ENCODE measurements at places on chromosomes 5 and 9.

GRCh38 chr5:66247176-66247960 lies 103.3 kb downstream of the SREK1 start:
- DNase-seq, result peak; percentile 27

DNA sequence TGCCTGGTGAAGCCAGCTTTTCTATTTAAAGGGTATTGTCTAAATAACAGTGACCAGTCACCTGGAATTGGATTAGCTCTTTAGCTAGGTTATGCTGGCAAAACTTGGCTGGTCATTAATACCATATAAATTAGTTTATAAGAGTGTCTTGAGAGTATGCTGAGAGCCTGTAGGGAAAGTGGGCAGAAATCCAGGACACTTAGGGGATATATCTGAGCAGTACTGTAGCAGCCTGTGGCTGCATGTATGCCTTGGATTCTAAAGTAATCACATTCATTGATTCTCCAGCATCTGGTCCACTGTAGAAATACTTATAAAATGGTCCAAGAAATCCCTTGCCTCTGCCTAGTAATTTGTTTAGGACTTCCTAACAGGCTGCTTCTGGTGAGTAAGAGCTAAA lies 288.9 kb upstream of the DMAC1 start:
- no peak for DNase-seq

DNA sequence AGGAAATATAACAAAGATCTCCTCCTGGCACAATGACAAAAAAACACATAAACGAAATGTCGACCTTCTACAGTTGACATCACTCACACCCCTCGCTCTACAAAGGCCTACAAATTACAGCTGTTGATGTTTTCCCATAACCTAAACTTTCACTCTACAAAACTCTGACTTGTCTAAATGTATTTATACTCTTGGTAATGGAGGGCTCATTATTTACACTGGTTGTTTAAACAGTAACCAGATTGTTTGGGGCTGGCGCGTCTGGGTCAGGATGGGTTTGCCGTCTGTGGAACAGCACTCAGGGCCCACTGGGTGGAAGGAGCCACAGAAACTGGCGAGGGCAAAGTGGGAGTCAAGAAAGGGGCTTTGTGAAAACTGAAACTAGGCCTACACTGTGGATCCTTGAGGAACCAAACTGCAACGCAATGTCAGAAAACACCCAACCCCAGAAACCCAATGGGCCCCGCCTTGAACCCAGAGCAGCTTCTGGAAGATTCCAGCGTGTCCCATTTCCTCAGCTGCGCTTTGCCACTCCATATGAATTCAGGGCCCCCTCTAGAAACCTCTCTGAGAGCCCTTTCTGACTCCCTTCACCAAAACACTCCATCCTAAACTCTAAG lies 136.7 kb downstream of the ROR2 start:
- no peak for DNase-seq

DNA sequence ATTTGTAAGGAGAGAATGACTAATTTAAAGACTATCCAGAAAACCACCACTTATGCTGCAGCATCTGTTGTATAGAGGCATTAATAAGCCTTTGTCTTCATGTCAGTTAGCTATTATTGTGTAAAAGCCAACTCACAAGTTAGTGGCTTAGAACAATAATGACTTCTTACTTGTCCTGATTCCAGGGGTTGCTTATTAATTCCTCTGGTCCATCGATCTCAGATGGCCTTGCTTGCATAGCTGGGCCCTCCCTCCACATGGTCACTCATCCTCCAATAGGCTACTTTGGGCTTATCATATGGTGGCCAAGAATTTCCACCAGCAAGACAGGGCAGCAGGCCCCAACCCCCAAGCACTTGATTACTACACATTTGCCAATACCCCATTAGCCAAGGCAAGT lies 44.5 kb upstream of the STK32A start:
- no peak for DNase-seq

GRCh38 chr5:176447591-176447977 lies 601 bp upstream of the FAF2 start:
- no peak for DNase-seq

DNA sequence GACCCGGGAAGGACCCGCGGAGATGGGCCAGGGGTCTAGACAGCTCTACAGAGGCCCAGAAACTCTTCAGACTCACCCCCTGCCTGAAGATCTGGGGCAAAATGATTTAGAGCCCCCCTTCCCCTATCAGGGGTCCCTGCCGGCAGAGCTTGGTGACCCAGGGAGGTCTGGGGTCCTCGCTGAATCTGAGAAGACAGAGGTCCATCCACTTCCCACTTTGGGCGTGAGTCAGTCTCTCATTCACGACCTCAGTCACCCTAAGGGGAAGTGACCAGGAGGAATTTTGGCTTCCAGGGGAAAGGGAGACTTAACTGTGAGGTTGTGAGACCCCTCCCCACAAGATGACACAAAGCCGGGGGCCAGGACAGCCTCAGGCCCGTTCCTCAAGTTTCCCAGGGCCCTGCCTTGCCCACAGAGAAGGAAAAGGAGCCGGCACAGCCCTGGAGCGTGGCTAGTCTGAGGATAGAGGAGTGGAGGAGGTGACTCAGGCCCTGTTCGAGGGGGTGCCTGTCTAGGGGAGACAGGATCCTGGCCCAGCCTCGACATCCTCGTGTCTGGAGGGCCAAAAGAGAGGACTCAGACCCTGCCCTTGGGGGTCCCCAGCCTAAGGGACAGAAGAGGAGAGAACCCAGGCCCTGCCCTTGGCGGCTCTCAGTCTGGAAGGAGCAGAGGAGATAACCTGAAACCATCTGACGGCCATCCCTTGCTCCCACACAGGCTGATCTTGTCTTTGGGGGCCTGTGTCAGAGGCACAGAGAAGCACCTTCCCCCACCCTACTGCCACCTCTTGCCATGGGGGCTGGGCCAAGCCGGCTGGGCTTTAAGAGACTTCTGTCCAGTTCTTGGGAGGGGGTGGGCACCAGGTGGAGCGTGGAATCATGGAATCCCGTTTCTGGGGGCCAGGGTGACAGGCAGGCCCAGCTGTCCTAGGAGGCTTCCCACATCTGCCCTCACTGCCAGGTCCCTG lies 889 bp downstream of the PDLIM4 start:
- no peak for DNase-seq

- DNase-seq, result no peak
Observed at GRCh38 chr9:880725-881124, 39.2 kb downstream of the DMRT1 start.

GRCh38 chr5:173707392-173707791 lies 90.9 kb upstream of the BOD1 start:
- DNase-seq, result no peak

- DNase-seq, result no peak
Observed at GRCh38 chr9:108588246-108588645, 267.5 kb downstream of the ACTL7B start.

GRCh38 chr9:389159-389558 lies 174.5 kb downstream of the DOCK8 start:
- no peak for DNase-seq

DNA sequence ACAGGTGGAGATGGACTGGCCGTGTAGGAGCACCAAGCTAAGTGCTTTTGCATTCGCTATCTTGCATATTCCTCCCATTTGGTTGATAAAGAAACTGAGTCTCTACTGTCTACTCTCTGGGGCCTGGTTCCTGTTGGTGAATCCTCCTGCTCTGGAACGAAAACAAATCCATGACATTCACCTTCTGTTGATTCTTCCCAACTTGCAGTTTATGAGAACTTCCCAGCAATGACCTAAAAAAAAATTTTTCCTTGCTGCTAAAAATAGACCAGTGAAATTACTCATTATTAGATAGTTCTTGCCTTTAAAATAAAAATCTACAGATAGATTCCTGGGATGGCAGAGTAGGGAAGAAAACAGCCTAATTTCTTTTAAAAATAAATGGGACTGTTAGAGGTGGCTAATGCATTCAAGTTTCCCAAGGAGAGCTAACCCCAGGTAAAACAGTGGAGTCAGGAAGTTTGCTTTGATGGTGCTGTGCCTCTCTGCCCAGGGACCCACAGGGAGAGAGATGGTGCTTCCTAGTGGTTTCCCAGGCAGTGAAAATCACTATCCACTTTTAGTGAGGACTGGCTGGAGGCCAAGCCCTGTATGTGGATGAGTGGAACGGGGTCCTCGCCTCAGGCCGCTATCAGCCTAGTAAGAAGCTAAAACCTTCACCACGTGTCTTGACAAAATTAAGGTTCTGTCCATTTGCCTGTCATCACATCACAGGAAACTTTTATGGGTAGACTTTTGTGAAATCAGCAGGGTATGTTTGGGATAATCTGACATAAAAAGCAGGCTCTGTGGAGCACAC lies 68.4 kb upstream of the NR3C1 start:
- no peak for DNase-seq

DNA sequence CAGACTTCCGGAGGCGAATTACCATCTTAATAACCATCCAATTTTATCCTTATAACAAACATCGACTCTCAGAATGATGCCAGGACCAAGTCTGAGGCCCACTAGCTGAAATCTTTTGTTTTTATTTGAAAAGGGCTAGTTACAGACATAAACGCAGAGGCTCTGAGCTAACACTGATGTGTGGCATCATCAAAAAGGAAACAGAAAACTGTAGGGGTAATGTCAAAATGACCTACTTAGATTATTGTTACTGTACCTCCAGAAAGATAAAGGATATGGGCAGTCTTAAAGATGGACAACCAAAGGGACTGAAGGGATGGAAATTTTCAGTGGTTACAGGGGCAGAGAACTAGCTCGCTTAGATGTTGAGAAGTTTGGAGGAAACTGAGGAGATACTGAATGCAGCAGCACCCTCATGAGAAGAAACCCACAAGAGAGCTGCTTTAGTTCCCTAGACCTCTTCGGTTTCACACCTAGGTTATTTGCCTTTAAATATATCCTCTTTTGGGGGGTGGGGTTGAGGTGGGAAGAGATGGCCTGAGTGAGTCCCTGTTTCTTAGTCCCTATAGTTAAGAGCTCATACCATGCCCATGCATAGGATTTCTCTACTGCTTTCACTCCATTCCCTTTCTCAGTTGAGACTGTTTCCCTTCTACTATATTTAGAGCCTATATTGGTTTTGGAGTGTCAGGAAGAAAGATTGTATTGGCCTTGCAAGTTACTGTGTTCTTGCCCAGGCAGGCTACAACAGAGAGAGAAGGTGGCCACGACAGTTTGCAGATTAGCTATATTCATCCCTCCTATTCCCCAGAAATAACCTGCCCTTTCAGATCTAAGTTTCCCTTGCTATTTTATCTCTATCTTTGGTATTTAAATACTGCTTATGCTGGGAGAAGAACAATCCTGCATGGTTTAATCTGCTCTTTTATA lies 320.4 kb upstream of the EFNA5 start:
- DNase-seq, result no peak

GRCh38 chr5:113381791-113382190 lies 53.0 kb downstream of the TSSK1B start:
- DNase-seq, result no peak

DNA sequence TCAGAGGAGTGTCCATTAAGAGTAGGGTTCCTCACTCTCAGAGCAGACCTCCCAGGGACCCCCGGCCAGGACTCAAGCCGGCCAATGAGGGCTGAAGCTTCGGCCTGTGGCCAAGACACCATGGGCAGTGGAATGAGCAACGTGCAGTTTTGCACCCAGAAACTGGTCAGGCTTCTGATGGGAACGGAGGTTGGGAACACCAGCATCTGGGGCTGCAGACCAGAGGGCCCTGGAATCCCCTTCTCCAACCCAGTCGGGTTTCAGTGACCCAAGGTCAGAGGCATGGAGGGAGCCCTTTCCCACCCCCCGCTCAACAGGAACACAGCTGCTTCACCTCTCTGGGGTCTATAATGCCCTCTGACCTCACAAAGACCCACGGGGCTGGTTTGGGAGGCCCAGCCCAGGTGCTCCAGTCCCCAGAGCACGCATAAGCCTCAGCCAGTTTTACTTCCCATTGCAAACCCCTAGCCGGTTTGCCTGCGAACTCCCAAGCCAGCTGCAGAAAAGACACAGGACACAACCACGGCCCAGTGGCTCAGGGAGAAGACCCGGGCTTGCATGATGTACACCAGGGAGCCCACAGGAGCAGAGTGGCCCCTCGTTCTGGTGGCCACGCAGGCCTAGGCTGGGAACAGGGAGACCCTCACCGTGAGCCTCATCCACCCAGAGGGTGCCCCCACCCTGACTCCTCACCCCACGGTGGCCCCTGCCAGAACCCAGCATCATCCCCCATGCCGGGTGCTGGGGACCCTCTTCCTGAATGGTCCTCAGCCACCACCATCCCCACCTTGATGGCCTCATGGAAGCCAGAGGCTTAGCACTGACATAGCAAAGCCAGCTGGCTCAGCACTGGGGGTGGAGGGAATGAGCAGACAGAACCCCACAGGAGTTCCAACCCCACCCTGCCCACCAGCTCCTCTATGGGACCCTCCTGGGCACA lies 30.6 kb downstream of the VAV2 start:
- no peak for DNase-seq

DNA sequence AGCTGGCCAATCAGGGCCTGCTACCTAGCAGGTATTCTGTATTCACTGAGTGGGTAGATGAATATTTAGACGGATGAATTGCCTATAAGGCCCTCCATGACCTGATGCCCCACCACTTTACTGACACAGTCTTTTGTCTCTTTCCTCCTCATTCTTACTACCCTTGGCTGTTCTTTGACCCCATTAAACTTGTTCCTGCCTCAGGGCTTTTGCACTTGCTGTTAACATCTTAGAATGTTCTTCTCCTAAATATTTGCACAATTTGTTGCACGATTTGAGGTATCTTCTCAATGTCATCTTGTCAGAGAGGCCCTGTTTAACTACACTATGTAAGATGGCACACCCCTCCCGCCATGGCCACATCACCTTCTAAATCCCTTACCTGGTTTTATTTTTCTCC lies 3.3 kb upstream of the TTC23L start:
- no peak for DNase-seq

GRCh38 chr5:59319250-59319649 lies 574.3 kb downstream of the PDE4D start:
- DNase-seq, result no peak

GRCh38 chr9:120725907-120726306 lies 11.6 kb upstream of the MEGF9 start:
- DNase-seq, result no peak

DNA sequence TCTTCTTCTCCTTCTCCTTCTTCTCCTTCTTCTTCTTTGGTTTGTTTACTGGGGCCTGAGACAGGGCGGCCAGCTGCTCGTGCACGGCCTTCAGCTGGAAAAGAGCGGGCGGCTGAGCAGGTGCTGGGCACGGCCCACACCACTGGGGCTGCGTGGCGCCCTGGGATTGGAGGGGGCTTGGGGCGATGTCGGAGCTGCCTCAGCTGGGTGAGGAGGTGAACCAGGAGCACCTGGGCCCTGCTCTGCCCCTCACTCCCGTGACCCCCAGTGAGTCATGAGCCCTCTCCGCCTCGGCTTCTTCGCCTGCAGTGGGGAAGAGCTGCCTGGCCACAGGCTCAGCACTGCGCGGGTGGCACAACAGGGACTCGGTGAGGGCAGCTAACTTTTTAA lies 14.9 kb downstream of the BRD3OS start:
- DNase-seq, result no peak

GRCh38 chr5:84181093-84181492 lies 203.6 kb downstream of the EDIL3 start:
- no peak for DNase-seq

GRCh38 chr9:90025816-90026215 lies 421.0 kb downstream of the GADD45G start:
- DNase-seq, result no peak

- DNase-seq, result no peak
Observed at GRCh38 chr5:37043693-37044092, 167.1 kb downstream of the NIPBL start.

Data from HFF-Myc (cell line).